ENCODE measurements at places on chromosomes 1 and 21. TPM values are rescaled to one million over a fixed set of nuclear protein-coding genes. Genes with fewer than 3 reads are reported as not detected.

LRRC38 gene
- 0.03 TPM for polyA plus RNA-seq

LIN28A gene
- not detected for polyA plus RNA-seq

- no peak for DNase-seq
Observed at GRCh38 chr1:26070296-26070962, 3.0 kb upstream of the TRIM63 start.

- DNase-seq: no peak
Observed at GRCh38 chr1:33297911-33298622, 22.8 kb downstream of the A3GALT2 start.

- no peak for DNase-seq
Observed at GRCh38 chr1:176838276-176838995, 326.1 kb downstream of the ASTN1 start.

DNA sequence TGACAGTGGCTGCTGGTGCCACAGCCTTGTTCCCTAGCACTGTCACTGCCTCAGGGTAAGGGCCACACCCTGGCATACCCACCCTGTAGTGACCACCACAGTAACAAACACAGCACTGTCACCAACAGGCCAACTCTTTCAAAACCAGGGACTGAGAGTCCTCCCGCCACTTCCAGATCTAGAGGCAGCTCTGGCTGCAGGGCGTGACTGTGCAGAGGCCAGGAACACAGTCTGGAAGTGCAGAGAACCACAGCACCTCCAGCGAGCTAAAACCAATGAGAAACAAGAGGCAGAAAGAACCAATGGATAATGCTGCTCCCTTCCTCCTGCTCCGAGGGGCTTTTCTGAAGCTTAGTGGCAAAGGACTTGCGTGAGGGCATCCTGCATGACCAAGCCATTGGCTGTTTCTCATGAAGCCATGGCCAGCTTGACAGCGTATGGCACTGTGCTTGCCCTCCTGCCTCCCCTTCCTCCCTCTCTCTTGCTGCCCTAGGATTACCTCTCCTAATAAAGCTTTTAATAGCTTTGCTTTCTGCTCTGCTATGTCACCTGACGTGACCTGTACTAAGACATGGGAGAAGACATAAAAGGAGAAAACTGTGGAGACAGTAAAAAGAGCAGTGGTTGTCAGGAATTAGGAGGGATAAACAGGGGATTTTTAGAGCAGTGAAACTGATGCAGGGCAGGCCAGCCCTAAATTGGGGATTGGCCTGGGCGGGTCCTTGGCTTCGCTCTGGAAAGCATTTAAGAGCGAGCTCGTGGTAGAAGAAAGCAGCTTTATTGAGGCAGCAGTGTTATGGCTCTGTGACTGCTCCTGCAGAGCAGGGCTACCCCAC, 7.2 kb downstream of the PARP1 start:
- no peak for DNase-seq
